ENCODE measurements at places on chromosomes 3 and 15. TPM values are rescaled to one million over a fixed set of nuclear protein-coding genes. Genes with fewer than 3 reads are reported as not detected.

The PPP1R14D gene
- not detected for polyA plus RNA-seq

- DNase-seq: no peak
These were observed 11.0 kb downstream of the POMGNT2 start for GRCh38 chr3:43094851-43095250.

The MORC1 gene
- polyA plus RNA-seq: not detected

DNA sequence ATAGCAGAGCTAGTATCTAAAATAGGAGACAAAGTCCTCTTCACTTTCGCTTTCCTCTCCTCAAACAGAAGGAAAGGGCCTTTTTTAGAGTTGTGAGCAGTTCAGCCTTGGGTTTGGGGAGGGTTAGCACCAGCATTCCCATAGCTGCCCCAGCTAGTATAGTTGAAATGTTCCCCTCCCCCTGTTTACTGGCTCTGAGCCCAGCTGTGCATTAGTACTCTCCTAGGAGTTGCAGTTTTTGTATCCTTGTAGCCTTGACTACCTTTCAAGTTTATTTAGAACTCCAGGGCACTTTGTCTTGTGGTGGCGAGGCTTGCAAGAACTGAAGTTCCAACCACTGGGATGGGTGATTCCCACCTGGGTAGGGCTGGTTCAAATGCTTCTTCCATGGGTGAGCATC is 245.1 kb upstream of the NAALADL2 start:
- no peak for DNase-seq

- no peak for DNase-seq
These were observed 448.8 kb upstream of the THBS1 start for GRCh38 chr15:39132070-39132469.

Data from endothelial cell of umbilical vein (primary cell).